Stimulated activated CD4-positive, alpha-beta T cell treated with anti-CD3 and anti-CD28 coated beads, Interleukin-2, amount 100 ng/mL, for 24 hours (primary cell): ENCODE measurements at places on chromosomes 12 and 14.

DNA sequence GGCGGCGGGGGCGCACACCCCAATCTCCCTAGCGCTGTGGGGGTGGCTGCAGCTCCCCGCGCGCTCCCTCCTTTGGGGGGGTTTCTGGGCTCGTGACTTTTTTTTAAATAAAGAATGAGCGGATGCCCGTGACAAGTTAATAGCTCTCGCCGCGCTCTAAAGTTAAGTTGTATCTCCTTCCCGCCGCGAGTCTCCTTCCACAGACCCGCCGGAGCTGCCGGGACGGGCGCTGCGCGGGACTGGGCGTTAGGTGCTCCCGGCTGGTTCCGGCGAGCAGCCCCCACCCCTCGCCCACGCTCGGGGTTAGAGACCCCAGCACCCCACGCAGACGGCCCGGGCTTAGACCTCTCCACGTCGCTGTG lies 82.6 kb upstream of the HMGA2 start:
- DNase-seq, result no peak

DNA sequence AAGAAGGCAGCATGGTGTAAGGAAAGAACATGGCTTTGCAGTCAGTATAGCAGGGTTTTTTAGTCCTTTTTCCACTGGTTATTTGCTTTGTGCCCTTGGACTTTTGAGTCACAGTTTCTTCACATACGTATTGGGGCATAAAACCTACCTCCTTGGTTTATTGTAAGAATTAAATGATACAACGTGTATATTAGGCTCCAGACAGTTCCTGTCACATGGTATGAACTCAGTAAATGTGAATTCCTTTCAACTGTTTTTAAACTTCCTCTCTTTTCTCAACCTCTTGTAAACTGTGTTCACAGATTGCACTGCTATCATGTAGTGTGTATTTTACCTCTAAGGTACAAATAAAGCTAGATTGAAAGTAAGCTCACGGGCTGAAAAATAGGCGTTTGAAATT lies 29.5 kb downstream of the MSRB3 start:
- no peak for DNase-seq

- DNase-seq, result peak; percentile 15
These were observed 19.3 kb downstream of the CPNE8 start for GRCh38 chr12:38886064-38886463.

DNA sequence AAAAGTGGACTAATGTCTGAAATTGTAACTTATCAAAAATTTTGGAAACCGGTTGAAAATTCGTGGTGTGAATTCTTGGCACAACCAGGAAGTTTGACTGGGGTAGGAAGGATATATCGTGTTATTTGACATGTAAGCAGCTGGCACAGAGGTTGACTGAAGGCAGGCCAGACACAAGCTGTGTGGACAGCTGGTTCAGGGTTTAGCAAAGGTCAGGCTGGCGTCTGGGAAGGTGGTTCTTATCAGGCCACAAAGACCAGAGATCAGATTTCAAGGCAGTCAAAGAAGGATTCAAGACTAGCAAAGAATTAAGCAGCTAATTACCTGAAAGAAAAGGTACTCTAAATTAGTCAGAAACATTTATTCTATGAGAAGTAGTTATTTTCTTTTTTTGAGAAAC lies 450.2 kb upstream of the MDGA2 start:
- no peak for DNase-seq

- DNase-seq, result no peak
These were observed 5.1 kb downstream of the AKAP3 start for GRCh38 chr12:4643747-4644146.

GRCh38 chr12:45435945-45436710 lies 220.2 kb downstream of the ANO6 start:
- DNase-seq, result no peak

DNA sequence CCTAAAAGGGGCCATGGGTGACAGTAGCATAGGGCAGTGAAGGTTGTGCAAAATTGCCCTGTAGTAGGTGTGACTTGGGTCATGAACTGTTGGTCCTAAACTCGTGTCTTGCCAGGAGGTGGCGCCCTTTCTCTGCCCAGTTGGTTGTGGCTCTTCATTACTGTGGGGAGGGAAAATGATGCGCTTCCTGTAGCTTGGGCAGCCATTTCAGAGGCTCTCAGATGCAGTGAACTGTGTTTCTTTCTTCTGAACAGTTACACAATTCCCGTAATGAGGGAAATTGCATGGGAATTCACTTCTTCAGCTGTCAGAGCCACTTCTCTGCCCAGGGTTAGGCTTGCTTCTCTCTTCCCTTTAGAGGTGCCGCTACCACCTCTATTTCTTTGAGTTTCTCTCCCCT lies 148.1 kb upstream of the NRXN3 start:
- DNase-seq, result peak; percentile 75

DNA sequence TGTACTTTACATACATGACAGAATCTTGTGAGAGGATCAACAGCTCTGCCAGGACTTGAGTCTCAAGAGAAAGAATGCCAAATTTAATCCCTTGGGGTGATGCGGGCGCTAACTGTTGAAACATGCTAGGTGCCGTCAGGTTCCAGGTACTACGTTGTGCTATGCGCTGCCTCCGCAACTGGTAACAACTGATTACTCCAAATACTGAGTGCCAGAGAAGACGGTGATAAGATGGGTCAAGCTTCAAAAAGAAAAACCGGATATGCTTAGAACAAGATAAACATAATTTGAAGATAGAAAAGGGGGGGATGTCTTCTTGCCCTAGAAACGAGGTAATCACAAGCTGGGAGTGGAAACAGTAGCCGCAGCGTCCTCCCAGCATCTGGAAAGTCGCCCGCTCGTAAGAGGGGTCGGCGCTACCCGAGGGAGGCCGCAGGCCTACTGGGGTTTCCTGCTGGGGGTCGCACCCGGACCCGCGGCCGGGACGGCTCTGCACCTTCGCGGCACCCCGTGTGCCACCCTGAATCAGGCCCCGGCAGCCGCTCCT lies 678 bp downstream of the ZBTB25 start:
- peak; percentile 32 for DNase-seq

GRCh38 chr12:58894040-58894439 lies 26.3 kb downstream of the LRIG3 start:
- no peak for DNase-seq

GRCh38 chr14:34966413-34966812 lies 16.4 kb upstream of the SRP54 start:
- DNase-seq, result no peak

- DNase-seq, result no peak
These were observed 514.3 kb upstream of the SEL1L start for GRCh38 chr14:82047777-82048470.

DNA sequence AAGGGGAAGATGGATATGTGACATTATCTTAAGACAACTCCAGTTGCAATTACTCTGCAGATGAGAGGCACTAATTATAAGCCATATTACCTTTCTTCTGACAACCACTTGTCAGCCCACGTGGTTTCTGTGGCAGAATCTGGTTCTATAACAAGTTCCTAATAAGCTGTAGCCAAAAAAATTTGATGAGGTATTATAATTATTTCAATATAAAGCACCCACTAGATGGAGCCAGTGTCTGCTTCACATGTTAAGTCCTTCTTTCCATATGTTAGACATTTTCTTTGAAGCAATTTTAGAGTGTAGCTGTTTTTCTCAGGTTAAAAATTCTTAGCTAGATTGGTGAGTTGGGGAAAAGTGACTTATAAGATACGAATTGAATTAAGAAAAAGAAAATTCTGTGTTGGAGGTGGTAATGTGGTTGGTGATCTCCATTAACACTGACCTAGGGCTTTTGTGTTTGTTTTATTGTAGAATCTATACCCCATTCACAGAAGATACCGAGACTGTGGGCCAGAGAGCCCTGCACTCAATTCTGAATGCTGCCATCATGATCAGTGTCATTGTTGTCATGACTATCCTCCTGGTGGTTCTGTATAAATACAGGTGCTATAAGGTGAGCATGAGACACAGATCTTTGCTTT lies 36.9 kb downstream of the PSEN1 start:
- no peak for DNase-seq

GRCh38 chr14:74407801-74408154 lies 18.2 kb downstream of the SYNDIG1L start:
- DNase-seq, result no peak

- DNase-seq, result no peak
These were observed 23.7 kb upstream of the OSBPL8 start for GRCh38 chr12:76583301-76583700.

GRCh38 chr14:22152903-22153302 lies 436.1 kb downstream of the DAD1 start:
- no peak for DNase-seq
